Activated CD8-positive, alpha-beta memory T cell treated with anti-CD3 and anti-CD28 coated beads for 4 hours (primary cell): ENCODE measurements at places on chromosomes 11 and 22.

DNA sequence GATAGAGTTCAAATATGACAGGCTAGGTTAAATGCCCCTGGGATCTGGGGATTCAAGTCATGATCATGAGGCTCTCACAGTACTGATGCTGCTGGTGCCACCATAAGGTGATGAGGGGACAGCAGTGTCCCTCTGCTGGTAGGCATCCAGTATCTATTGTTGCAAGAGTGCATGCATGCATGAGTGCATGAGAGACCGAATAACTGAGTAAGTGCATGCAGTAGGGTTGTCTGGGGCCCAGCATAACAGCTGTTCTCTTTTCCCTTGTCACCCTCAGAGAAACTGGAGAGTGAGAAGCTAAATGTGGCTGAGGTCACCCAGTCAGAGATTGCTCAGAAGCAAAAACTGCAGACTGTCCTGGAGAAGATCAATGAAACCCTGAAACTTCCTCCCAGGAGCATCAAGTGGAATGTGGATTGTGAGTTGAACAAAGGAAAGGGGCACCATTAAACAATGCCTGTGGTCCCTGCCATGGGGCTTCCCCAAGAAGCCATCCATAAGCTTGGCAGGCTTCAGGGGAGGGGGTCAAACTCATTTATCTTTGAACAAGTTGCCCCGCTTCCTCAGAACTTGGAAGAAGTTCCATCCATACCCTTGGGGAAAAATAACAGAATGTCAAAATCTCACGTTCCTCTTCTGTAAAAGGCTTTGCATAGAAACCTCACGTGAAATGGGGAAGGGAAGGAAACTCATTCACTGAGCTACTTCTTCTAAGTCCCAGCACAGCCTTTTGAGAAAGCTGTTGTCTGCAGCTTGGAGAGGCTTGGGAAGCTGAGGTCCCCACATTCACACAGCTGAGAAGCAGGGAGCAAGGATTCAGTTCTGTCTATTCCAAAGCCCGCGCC lies 119.0 kb downstream of the PARVA start:
- no peak for DNase-seq

GRCh38 chr11:105491394-105491793 lies 118.5 kb upstream of the GRIA4 start:
- no peak for DNase-seq

DNA sequence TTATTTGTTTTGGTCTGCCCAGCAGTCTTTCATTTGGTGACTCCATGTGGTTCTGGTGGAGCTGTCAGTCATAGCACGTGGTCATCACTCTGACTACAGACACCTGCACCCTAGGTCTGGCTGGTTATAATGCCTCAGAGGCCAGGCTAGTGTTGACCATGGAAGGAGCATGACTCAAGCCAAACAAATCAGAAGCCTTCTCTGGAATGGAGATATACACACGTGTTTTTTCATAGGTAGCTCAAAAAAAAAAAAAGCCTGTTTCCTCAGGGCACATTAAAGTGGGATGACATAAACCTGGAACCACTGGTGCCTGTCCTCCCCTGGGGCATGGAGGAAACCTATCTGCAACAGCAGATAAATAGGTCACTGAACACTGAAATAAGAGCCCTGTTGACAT lies 8.1 kb upstream of the PLAAT3 start:
- no peak for DNase-seq

GRCh38 chr11:2704896-2705606 lies 5.3 kb upstream of the KCNQ1OT1 start:
- no peak for DNase-seq

- DNase-seq, result no peak
These were observed 812.6 kb downstream of the OPCML start for GRCh38 chr11:132719684-132720083.

GRCh38 chr22:17235861-17236260 lies 16.6 kb upstream of the ADA2 start:
- no peak for DNase-seq

- no peak for DNase-seq
These were observed 890.6 kb upstream of the CNTN5 start for GRCh38 chr11:98130117-98130625.

DNA sequence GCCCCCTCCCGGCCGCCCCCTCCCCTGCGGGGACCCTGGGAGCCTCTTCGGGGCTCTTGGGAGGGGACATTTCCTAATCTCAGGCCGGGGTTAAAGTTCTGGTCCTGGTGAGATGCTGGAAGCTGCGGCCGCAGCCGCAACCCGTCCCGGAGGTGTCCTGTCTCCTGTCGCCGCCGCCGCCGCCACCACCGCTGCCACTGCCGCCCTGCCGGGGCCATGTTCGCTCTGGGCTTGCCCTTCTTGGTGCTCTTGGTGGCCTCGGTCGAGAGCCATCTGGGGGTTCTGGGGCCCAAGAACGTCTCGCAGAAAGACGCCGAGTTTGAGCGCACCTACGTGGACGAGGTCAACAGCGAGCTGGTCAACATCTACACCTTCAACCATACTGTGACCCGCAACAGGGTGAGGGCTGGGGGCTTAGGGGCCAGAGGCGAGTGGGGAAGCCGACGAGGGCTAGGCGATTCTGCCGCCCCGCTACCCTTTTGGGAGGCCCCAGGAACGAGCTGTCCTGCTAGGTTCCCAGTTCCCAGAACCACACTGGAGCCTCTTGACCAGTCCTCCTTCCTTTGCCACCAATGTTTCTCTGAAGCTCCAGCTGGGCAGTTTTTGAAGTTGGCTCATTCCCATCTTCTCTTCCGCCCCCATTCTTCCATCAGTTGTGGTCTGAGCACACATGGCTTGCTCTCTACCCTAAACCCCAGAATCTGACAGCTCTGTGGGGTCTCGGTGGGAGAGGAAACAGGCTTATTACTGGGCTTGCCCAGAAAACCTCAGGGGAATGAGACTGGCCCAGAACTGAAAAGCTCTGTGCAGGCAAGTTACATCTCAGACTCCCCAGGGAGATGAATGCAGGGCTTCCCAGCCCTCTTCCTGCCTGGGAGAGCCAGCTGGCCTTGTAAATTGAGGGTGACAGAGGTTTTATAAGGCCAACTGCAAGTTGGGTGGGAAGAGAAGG lies 781 bp downstream of the SIDT2 start:
- no peak for DNase-seq

DNA sequence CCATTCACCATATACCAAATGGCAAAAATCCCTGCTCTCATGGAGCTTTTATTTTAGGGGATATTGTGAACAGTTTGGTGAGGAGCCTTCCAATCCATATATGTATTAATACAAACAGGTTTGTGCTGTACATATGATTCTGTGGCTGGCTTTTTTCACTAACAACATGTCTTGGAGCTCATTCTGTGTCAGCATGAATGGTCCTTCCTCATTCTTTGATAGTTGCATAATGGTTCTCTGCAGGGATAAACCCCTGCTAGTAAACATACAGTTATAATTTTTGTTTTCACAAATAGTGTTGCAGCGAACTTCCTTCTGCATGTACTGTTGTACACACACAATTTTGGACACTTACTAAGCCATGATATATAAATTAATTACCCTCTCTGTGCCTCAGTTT lies 8.3 kb downstream of the PRR5L start:
- no peak for DNase-seq

DNA sequence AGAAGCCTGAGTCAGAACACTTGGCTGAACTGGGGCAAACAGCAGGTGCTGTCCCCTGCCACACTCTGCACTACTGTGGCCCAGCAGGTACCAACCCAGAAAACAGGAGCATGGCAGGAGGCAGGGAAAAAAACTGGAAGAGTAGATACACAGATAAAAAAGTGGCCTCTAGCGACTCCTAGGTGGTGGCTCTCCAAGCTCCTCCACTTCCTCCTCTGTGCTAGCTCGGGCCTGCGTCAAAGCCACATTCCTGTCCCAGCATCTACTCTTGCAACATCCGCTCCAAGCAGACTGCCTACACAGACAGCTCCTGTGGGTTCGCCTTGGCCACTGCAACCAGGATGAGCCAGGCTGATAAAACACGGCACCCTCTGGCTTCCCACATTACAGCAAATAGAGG lies 6.9 kb downstream of the OR8B12 start:
- no peak for DNase-seq

DNA sequence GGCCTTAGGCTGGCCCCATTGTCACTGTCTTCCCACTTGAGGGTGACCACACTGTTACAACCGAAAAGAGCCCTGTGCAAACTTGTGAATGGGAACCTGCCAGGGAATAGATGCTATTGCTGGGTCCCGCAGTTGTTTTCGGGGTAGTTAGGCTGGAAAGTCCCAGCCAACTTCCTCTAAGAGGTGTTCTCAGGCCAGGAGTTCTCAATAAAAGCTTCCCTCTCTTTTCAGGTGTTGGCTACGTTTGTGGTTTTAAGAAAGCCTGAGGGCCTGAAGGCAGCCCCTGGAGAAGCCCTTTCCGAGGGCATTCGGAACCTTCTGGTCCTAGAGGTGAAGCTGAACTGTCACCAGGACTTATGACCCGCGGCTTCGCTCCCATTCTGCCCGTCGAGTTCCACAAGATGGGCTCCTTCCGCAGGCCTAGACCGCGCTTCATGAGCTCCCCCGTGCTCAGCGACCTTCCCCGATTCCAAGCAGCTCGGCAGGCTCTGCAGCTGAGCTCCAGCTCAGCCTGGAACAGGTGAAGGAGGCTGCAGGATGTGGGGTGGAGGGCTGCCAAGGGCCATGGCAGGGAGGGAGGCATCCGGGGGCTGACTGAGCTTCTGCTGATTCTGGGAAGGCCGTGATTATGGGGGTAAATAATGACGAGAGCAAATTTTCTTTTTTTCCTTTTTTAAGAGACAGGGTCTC lies 104.8 kb downstream of the PRR5L start:
- no peak for DNase-seq

DNA sequence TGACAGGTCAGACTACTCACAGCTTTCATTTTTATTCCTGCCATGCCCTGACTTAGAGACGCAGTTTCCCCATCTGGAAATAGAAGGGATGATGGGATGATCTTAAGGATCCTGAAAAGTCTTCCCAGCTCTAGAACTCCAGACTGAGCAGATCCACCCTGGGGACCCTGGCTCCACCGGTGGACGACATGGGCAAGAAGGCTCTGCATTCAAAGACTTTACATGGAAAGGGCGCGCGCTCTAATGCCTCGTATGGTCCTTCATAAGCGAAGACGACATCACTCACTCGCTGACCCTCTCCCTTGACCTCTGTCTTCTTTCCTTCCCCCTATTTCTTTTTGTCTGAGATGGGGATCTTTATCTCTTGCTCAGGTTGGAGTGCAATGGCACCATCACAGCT lies 24.4 kb upstream of the PHF21B start:
- DNase-seq, result no peak

- DNase-seq, result no peak
These were observed 138.1 kb downstream of the SLC1A2 start for GRCh38 chr11:35281169-35281688.

DNA sequence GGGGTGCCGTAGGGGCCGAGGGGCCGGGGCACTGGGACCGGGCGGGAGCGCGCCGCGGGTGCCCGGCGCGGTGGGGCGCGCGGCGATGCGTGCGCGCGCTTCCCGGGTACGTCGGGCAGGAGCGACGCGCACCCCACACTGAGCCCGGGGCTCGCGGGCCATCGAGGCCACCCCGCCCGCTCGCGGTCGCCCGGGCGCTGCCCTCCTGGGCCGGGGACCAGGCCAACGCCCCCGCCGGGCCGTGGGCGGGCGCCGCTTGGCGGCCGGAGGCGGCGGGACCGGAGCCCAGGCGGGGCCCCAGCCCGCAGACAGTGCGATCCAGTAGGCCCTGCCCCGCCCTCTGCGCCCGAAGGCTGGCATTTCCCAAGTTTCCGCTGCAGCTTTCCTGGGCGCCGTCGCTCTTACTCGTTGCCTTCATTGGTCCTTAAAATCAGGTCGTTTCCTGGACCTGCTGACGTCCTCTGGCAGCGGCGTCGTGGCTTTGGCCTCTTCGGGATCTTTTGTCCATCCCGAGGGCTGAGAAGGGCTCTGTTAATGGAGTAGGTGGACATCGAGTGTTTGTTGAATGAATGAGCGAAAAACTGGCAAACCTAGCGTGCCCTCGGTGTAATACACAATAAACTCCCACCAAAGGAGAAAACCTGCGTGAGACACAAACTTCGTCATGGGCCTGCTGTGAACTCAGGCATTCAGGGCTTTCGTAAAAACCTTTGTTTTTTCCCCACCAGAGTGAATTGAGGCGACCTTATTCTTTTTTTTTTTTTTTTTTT lies 638 bp downstream of the PARVA start:
- no peak for DNase-seq

DNA sequence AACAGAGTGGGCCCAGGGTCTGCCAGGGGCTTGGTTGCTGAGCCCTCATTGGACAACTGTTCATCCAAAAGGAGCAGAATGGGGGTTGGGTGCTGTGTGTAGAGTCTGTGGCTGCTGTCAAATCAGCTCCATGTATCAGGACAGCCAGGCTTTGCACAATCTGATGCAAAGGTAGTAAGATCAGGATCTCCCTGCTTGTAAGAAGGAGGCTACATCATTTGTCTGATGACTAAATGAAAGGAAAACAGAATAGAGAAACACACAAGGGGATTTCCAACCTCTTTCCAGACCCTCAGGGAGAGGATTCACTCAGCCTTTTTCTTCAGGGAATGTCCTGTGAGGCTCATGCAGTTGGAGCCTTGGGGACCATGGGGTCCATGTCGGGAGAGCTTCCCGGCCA lies 7.2 kb downstream of the MICAL2 start:
- DNase-seq, result no peak

DNA sequence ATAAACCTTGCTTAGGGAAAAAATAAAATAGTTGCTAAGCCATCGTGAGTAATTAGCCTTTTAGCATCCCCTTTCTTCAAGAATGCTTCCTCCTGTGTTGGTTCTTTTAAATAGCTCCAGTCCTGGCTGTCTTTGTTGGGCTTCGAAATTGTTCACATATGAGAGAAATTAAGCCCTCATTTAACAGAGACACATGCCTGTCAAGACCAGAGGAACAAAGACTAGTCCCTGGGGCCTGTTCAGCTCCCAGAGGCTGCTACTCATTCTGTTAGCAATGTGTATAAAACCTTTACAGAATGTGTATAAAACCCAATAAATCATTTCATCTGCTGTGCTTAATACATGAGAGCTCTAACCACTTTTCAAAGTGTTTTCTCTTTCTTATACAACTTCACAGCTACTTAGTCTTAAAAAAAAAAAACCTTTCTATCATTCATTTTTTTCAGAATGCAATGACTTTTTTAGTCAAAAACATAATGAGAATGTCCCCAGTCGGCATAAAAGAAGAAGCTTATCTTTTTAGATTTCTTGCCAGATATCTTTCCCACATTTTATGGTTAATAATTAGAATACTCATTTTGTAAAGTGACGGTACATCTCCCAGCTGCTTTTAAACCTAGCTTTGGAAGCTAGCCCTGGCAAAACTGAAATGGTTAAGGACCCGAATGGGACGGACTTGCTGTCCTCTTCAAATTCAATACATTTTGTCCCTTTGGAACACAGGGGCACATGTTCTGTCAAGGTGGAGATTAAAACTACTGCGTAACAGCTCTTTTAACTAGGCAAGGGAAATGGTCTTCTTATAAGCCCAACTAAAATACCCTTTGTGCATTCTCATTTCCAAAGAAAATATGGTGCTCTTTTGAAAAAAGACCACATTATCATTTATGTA lies 186.1 kb downstream of the SOX6 start:
- DNase-seq, result no peak

GRCh38 chr22:17705546-17705945 lies 67.0 kb downstream of the BCL2L13 start:
- no peak for DNase-seq

GRCh38 chr11:80379620-80380278 lies 938.9 kb upstream of the TENM4 start:
- DNase-seq, result no peak

GRCh38 chr11:130640526-130640925 lies 192.1 kb downstream of the ADAMTS15 start:
- DNase-seq, result no peak
